ENCODE measurements at places on chromosomes 5 and 9.

- DNase-seq = no peak
These were observed 875.4 kb upstream of the WWC1 start for GRCh38 chr5:167415779-167416746.

DNA sequence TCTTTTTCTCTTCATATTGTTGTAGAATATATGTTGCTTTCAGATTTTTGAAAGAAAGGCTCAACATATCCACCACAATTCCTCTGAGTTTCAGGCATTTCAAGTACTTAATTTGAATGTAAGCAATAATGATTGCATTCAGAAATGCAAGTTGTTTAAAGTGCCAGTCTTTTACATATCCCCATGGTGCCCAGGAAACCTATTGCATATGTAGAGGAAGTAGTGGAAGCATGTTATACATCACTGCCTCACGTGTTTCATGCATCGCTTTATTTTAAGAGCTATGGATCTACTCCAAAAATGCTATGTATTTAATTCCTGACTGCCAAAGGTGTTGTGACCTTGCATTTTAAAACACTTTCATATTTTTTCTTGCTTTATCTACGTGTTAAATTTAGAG, 28.1 kb downstream of the CPEB4 start:
- no peak for DNase-seq

DNA sequence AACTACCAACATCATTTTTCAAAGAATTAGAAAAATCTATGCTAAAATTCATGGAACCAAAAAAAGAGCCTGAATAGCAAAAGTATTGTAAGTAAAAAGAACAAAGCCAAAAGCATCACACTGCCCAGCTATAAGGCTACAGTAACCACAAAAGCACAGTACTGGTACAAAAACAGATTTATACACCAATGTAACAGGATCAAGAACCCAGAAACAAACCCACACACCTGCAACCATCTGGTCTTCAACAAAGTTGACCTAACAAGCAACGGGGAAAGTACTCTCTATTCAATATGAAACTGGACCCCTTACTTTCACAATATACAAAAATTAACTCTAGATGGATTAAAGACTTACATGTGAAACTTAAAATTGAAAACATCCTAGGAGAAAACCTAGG, 94.2 kb upstream of the TARS1 start:
- DNase-seq = no peak

DNA sequence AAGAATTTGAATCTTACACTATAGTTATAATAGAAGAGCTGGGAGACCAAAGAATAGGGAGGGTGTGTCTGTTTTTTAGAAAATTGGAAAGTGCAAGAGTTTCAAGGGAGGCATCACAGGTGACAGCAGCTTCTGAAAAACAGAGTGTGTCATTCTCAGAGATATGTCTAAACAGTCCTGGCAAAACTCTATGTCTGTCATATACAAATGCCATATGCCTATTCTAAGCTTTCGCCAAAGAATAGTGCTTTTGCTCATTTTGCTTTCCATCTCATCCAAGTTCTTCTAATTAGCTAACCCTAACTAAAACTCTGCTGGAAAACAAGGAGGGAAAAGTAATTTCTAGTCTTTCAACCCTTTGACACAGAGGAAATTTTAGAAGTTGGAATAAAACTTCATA, 388.0 kb upstream of the TYRP1 start:
- DNase-seq = no peak

DNA sequence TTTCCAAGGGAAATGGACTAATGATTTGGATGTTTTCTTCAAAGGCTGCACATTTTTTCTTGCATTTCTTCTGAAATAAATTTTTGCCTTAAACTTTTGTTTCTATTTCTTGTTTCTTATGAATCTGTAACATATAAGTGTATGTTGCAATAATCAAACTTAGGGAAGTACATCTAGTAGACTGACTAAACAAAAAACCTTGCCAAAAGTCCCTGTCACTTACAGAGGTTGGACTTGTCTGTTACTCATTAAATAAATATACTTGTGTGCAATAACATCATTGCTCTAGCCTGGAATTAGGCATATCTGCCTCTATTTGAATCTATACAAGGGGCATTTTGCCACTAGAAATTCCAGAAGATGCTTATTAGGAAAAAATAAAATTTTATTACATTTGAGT, 56.6 kb downstream of the C6 start:
- DNase-seq = no peak

GRCh38 chr9:5617749-5618148, 11.2 kb upstream of the RIC1 start:
- no peak for DNase-seq

- no peak for DNase-seq
These were observed 52.9 kb downstream of the CAMK4 start for GRCh38 chr5:111277061-111277460.

DNA sequence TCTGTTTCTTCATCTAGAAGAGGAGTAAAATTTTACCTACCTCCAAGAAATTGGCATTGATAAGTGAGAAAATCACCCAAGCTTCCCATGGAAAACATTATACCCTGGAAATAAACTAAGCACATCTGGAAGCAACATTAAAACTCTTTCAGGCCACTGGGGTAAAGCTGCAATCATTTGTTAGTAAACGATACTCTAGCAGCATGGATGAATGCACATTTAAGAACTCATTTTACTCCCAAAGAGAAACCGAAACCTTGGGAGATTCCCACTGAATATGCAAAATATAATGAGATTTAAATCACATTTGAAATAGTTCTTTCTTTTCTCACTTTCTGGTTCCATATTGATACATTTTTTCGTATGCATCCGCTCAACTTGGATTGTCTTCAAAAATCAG, 467.5 kb downstream of the EFNA5 start:
- DNase-seq = no peak

DNA sequence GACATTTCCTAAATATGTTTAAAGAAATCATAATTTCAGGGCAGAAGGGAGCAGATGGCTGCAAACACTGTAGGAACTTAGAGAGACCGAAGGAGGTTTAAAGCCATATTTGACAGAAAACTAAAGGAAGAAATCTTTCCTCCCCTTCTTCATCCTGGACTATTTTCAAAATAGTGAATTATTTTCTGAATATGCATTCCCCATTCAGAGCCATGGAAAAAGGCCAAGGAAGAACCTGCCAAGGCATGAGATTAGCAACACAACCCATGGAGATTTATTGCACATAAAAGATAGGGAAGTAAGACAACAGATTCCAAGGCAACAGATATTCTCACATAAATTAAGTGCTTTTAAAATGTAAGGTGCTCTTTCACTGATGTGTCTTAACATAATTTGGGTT, 233.3 kb upstream of the ADAMTS16 start:
- DNase-seq = no peak

- no peak for DNase-seq
These were observed 16.5 kb upstream of the RARS1 start for GRCh38 chr5:168469816-168470215.

DNA sequence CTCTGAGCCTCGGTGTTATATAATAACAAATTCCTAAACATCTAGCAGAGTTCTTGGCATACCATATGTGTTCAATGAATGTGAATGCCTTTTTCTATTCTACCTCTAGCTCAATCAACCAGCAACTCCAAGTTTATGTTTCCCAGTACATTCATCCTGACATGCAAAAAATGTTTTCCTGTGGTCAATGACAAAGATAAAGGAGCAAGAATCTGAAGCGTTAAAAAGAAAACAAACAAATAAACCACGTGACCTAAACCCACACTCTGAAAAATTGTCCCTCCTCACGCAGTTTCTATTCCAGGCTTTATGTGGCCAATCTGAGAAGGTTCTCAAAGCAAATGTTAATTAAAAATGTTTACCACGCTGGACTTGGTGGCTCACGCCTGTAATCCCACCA, 18.0 kb downstream of the KLF4 start:
- DNase-seq = no peak

- DNase-seq = peak; percentile 66
These were observed 8.0 kb downstream of the BRD3 start for GRCh38 chr9:134059661-134060395.

DNA sequence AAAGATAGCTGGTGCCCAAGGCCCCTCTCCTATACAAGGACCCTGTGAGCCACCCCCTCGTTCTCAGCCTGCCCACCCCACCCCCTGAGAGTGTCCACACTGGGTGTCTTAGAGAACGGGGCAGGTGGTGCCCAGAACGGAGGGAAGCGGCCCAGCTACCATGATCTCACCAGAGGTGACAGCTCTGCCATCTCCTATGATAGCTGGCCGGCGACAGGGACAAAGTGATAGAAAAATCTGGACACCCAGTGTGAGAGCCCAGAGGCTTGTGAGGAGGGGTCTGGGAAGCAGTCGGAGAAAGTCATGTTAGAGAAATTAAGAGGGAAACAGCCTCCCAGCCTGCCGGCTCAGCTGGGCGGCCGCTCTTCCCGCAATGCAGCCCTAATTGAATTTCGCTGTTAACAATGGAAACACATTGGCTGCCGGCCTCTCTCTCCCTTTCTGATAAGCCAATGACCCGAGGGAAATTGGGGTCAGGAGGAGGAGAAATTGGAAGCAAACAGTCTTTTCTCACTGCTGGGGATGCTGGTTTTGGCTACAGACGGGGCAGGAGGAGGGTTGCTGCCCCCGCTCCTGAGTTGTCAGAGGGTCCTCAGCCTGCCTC, 32.3 kb downstream of the HK3 start:
- DNase-seq = no peak

- DNase-seq = no peak
These were observed 132.2 kb downstream of the EBF1 start for GRCh38 chr5:158967541-158967940.

DNA sequence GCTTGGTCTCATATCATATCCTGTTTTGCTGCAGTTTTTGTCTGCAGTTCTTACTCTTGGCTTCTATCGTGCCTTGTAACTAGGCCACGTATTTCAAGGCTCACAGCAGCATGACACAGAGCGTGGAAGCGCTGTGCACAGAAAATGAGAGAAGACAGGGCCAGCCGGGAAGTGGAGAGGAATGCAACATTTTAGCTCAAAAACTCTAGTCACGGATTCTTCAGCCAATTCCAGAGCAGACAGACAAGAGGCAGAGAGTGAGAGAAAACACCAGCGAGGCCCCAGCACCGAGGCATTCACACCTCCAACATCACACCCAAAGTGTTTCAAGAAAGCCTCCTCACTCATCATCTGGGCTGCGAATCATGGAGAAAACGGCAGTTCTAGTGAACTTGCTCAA, 160.8 kb downstream of the DNAH5 start:
- DNase-seq = no peak

DNA sequence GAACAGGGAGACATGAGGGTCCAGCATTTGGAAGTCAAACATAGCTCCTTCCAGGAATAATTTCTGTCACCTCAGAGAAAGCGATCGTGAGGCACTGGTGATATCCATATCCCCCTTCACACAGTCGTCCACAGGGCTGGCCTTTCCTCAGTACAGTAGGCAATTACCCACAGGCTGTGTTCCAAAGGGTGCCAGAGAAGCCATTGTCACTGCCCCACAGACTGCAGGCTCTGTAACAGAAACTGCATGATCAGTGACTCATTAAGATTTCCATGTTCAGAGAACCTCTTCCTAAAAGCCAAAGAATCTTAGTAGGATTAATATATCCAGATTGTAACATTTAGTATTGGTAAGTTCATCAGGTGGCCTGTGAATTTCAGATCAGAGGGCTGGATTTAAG, 127.6 kb downstream of the RPS23 start:
- no peak for DNase-seq

DNA sequence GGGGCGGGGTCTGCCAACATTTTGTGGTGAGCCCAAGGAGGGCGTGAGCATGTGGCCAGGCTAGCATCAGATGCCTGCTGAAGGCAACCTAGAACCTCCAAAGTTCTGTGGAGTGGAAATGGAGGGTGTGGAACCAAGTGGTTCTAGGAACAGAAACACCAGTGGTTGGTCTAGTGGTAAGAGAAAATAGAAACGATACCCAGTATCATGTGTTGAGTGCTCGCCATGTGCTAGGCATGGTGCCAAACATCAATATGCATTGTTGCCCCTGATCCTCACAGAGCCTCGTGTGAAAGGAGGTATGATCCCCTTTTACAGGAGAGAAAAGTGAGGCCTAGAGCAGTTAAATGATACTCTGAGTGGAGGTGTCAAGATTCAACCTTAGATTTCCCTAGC, 31.5 kb upstream of the MVB12B start:
- no peak for DNase-seq

GRCh38 chr5:142978726-142979125, 208.5 kb downstream of the ARHGAP26 start:
- no peak for DNase-seq

- peak; percentile 86 for DNase-seq
These were observed 6.0 kb downstream of the EEIG1 start for GRCh38 chr9:127974769-127975261.

DNA sequence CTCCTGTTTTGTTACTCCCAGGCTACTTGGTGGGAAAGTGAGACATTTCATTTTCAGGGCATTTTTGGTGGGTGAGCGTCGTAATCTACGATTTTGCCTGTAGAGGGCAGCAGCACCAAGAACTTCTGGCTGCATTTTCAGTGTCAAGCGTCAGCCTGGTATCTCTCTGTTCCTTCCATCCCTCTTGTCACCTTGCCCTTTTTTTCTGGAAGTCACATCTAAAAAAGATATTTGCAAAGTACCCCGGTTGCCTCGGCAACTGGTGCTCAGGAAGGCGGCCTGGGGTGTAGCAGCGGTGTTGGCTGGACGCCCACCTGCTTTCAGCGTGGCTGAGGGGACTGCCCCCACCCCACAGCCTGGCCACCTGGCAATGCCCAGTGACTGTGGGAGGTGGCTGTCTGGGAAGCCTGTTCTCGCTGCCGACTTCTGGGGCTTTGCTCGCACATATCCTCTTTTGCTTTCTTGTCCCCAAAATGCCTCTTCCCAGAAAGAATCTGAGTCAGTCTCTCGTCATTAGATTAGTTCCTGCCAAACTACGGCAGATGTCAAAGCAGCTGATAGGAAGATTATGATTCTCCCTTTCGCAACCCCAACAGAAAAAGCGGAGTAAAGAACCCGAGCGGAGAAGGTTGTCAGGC, 84.5 kb downstream of the ACER2 start:
- peak; percentile 90 for DNase-seq

DNA sequence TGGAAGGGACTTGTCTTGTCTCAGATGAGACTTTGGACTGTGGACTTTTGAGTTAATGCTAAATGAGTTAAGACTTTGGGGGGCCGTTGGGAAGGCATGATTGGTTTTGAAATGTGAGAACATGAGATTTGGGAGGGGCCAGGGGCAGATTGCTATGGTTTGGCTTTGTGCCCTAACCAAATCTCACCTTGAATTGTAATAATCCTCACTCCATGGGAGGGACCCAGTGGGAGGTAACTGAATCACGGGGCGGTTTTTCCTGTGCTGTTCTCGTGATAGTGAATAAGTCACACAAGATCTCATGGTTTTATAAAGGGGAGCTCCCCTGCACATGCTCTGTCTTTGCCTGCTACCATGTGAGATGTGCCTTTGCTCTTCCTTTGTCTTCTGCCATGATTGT, 72.1 kb downstream of the RAI14 start:
- DNase-seq = no peak

DNA sequence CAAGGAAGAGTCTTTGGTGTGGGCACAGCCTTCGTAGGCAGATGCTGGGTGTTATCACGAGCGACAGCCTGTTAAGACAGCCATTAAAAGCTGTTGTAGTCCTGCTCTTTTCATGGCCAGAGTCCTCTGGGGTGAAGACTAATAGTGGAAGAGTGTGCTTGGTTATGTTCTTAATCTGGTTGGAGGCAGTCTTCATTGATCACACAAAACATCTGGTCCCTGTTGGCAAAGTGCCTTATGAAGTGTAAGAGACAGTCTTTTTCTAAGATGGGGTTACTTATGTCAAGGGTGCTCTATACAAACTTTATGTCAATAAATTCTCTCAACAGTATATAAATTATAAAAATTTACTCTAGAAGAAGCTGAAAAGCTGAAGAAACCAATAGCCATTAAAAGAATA, 280.4 kb downstream of the CAAP1 start:
- DNase-seq = no peak

GRCh38 chr5:122413722-122414121, 101.7 kb downstream of the SNCAIP start:
- no peak for DNase-seq

GRCh38 chr5:58022055-58022454, 437.8 kb downstream of the PLK2 start:
- DNase-seq = peak; percentile 35
